Heart left ventricle (tissue), 16 donors: ENCODE measurements at places on chromosomes 5 and 9.

DNA sequence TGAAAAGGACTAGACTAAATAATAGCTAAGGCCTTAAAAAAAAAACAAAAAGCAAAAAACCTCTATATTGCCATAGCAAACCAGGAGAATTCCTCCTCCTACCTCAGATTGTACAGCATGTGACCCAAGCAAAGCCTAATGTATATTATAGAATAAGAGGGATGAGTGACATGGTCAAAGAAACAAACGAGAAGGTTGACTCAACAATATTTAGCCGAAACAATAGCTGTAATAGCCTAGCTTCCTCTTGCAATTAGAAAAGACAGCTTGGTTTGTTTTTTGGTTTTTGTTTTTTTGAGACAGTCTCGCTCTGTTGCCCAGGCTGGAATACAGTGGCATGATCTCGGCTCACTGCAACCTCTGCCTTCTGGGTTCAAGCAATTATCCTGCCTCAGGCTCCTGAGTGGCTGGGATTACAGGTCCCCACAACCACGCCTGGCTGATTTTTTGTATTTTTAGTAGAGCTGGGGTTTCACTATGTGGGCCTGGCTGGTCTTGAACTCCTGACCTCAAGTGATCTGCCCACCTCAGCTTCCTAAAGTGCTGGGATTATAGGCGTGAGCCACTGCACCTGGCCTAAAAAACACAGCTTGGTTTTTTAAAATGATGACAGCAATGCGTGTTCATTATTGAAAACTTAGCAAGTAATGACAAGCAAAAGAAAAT, 5.6 kb downstream of the NLN start:
- DNase-seq, result no peak

- DNase-seq, result no peak
Measured at GRCh38 chr5:54736003-54736797, 218.6 kb downstream of the SNX18 start.

GRCh38 chr5:14326035-14326903, 183.1 kb downstream of the TRIO start:
- no peak for DNase-seq

DNA sequence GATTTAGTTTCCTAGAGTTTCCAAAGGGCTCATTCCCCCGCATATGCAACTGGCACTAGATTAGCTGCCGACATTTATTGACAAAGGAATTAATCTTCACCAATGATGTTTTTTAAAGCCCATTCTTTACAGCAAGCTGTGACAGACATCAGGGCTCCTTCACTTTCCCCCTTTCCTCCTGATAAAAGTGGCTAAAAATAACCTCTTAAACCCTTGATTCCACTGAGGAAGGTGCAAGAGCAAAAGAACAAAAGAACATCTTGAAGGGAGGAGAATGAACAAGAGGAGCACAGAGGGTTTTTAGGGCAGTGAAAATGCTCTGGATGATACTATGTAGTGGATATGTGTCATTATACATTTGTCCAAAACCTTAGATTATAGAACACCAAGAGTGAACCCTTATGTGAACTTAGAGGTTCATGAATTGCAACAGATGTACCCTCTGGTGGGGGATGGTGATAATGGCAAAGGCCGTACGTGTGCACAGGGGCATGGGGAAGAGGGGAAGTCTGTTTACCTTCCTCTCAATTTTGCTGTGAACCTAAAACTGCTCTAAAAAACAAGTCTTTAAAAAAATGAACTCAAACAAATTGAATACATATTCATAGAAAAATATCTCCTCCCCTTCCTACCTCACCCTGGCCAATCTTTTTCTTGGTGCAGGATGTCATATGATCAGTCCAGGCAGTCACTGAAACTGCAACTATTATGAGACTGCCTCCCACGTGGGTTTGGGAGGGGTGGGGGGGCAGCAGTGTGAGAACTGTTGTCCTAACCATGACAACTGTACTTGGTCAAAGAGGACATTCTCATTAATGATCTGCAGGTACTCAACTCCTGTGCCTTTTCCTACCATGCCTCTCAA, 83.0 kb downstream of the MARCHF3 start:
- no peak for DNase-seq

- no peak for DNase-seq
Measured at GRCh38 chr5:95725937-95726810, 5.0 kb upstream of the RHOBTB3 start.

- no peak for DNase-seq
Measured at GRCh38 chr9:82991671-82992070, 71.3 kb downstream of the RASEF start.

DNA sequence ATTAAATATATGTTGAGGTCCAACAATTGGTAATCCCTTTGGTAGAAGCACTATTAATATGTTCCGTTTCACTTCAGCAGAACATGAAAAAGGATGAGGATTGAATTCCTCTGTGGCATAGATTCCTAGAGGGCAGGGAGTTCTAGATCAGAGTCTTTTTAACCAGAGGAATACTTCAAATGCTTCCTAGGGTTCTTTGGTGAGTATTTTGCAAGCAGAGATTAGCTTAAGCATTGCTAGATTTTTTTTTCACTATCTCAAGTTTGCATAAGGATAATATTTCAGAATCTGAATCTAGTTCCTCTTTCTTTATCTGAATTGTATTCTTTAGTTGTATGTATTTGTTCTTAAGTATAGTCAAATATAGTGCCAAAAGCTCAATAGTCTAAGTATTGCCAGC, 116.6 kb upstream of the ADAMTSL1 start:
- no peak for DNase-seq

DNA sequence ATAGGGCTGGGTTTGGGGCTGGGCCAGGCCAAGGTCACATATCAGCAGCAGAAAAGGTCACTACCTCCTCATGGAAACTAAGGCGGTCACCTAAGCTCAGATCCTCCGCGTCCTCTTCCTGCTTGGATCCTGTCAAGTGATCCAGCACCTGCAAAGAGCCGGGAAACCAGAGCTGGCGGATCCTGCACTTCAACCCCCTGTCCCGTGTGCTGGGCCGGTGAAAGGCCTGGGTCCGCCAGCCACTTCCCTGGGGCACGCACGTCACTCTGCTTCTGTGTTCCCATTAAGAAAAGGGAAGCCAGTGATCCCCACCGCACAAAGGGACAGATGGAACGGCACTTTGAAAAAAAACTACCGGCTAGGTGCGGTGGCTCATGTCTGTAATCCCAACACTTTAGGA, 61.3 kb upstream of the STXBP1 start:
- no peak for DNase-seq

DNA sequence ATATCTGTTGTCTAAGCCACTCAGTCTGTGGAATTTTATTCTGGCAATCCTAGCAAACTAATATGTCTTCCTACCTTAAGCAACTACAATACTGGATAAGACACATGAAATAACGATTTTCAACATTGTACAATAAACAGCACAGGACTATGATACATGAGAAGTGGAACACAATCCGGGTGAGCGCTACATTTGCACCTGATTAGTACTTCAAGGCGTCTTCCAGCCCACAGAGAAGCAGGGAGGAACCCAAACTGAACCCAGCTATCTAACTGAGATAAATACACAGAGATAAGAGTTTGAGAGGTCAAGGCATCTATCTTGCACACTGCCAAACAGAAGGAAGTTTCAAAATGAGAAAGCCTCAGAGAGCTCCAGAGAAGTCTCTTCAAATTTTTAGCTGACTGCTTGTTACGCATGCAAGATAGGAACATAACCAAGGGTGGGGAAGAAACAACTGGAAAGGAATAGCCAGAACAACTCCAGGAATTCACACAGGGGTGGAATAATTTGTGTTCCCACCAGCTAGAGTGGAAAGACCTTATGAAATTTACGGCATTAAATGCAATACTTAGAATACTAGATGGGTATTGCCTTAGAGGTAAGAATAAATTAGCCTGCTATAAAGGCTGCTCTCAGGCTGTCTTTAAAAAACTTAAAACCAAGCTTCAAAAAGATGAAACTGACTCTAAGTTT, 481.8 kb downstream of the MTRR start:
- no peak for DNase-seq

GRCh38 chr5:171839112-171839511, 53.5 kb downstream of the SMIM23 start:
- DNase-seq, result no peak

DNA sequence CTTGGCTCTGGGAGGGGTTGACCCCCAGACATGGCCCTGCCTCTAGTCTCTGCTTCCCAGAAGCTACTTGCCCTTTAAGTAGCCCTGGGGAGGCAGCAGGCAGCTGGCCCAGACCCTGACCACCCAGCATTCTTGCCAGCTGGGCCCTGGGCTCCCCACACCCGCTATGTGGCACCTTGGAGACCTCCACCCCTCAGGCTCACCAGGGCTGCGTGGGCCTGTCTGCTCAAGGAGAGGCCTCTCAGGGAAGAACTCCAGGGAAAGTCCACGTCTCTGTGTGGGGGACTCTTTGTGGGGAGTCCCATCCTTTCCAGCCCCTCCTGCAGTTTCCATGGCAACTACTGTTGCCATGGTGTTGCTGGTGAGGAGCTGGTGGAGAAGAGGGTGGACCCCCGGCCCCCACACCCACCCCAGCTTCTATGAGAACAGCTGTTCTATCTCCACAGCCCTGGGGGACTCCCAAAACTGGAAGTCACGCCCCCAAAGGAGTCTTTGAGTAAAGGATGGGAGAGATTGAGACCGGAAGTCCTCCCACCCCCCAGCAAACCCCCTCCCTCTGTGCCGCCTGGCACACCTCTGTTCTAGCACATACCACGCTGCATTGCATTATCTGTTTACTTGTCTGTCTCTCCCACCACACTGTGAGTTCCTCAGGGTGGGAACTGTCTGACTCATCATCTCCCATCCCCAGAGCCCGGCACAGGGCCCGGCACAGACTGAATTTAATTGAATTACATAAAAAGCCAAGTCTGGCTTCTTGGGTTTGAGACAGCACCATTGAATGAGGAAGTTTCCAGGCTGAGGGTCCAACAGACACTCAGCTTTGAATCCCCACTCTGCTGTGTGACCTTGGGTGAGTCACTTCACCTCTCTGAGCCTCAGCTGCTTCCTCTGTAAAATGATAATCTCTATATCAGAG, 12.6 kb downstream of the DNM1 start:
- no peak for DNase-seq

GRCh38 chr9:110545705-110546104, 33.8 kb downstream of the SVEP1 start:
- no peak for DNase-seq

DNA sequence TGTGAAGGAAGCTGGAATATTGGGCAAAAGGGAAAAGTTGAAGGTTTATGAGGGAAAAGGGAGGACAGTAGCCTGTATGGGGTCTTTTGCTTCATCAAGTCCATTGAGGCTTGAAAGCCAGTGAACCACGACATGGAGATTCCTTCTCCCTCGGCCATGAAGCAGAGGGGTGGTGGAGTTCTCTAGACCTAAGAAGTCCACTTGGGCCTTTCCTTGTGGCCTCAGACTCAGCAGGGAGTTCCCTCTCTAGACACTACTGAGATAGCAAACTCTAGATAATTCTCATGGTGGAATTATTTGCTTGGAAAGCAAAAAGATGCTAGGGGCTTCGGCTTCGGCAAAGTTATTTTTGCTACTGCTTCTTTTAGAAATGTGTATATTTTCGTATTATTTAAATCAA, 78.5 kb downstream of the FOXD1 start:
- no peak for DNase-seq

DNA sequence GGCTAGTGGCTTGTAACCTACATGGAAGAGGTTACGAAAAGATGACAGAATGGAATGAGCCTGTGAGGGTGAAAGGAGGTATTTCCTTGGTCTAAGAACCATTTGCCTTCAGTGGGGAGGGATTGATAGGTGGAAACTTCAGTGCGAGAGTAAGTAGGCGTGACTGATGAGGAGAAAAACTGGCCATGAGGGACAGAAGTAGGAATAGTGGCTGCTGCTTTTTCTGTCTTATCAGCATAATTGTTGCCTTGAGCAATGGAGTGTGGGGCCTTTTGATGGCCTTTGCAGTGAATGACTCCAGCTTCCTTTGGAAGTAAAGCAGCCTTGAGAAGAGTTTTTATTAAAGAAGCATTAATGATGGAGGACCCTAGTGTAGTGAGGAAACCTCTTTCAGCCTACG, 9.0 kb upstream of the ZNF79 start:
- no peak for DNase-seq

DNA sequence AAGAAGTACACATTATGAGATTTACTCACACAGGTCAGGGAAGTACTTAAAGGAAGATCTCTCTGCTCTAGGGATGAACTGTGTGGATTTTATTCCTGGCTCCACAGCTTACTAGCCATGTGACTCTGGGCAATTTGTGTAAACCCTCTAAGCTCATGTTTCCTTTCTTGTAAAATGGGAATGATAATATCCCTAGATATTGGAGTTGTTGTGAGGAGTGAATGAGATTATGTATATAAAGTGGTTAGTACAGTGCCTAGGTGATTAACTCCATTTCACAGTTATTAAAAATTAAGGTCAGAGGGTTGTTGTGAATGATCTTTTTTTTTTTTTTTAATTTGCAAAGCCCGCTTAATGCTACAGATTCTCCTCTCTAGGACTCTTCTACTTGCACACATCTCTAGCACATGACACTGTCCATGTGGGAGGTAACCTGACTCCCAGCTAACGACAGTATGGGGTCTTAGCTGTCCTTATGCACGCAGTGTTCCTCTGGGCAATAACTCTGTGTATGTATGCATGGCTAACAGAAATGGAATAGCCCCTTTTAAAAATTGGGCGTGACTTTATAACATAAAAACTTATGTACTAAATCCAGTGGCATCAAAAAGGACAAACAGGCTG, 23.9 kb upstream of the MYOT start:
- DNase-seq, result no peak

GRCh38 chr5:154755361-154756008, at the start of gene LARP1:
TSS of gene LARP1 (plus strand) at chr5:154755377. CDS start at chr5:154755758, 381 bp downstream.
- peak; percentile 52 for DNase-seq

- no peak for DNase-seq
Measured at GRCh38 chr9:6566409-6567139, 79.0 kb downstream of the GLDC start.

- no peak for DNase-seq
Measured at GRCh38 chr9:73853549-73853948, 643.6 kb upstream of the RORB start.

DNA sequence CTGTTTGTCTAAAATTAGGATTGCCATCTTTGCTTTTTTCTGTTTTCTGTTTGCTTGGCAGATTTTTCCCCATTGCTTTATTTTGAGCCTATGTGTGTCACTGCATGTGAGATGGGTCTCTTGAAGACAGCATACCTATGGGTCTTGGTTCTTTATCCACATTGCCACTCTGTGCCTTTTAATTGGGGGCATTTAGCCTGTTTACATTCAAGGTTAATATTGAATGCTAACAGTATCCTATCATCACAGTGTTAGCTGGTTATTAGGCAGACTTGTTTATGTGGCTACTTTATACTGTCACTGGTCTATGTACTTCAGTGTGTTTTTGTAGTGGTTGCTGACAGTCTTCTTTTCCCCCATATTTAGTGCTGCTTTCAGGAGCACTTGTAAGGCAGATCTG, 67.3 kb downstream of the ISOC1 start:
- DNase-seq, result no peak

DNA sequence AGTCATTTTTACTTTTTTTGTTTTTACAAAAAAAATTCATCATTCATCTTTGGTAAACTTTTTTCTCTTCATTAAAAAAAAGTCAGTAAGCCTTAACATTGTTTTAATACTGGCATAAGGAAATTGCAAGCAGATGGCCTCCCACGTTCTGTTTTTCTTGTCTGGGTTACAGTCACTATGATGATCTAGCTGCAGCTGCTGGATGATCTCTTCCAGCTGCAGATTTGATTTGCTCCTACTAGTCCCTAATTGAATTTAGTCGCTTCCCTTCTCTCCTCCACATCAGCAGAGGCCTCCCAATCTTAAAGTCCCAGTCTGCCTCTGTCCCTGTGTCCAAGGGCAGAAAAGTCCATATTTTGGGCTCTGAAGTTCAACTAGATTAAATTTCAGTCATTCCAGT, 106.8 kb upstream of the PTGER4 start:
- DNase-seq, result peak; percentile 45

- no peak for DNase-seq
Measured at GRCh38 chr9:120438836-120439546, 141.0 kb downstream of the CDK5RAP2 start.

GRCh38 chr5:139593716-139594319, 32.7 kb downstream of the UBE2D2 start:
- no peak for DNase-seq
